HCT116 (cell line): ENCODE measurements at places on chromosomes 4 and X.

DNA sequence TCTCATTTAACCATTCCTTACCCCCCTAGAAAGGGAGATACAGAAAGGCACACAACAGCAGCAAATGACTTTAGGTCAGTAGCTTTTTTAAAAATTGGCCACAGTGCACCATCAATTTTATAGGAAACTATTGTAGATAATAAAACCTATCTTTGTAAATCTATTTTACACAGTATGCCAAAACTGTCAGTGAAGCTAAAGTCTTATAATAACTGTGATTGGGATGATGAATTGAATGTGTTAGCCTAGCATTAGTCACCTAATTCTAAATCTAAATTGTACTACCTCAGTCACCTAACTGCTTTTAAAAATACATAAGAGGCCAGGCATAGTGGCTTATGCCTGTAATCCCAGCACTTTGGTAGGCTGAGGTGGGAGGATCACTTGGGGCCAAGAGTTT lies 44.2 kb downstream of the SH3RF1 start:
- no peak overlapping the region for H3K4me3 ChIP-seq
- peak overlapping the region; percentile 95 for H3K27ac ChIP-seq
- H3K36me3 ChIP-seq, result 0 out of 2 replicates have a peak, but pooled peaks cover 4% of the 10 kb centered on the region
- DNase-seq, result no peak
- no peaks in the 10 kb centered on the region for H3K27me3 ChIP-seq
- H3K4me1 ChIP-seq, result peaks cover 91% of the 10 kb centered on the region

GRCh38 chr4:89765528-89765927 lies 71.4 kb downstream of the SNCA start:
- no peaks in the 10 kb centered on the region for H3K27me3 ChIP-seq
- no peak overlapping the region for H3K4me3 ChIP-seq
- H3K27ac ChIP-seq, result no peak overlapping the region
- H3K36me3 ChIP-seq, result no peaks in the 10 kb centered on the region
- no peak for DNase-seq

GRCh38 chr4:174697896-174698295 lies 131.2 kb downstream of the GLRA3 start:
- H3K36me3 ChIP-seq, result no peaks in the 10 kb centered on the region
- H3K4me1 ChIP-seq, result peaks cover 2% of the 10 kb centered on the region
- no peak overlapping the region for H3K27ac ChIP-seq
- no peak for DNase-seq

GRCh38 chr4:173501592-173502150 lies 28.4 kb downstream of the HAND2 start:
- no peak for DNase-seq
- no peaks in the 10 kb centered on the region for H3K36me3 ChIP-seq
- no peak overlapping the region for H3K4me3 ChIP-seq
- H3K27ac ChIP-seq, result no peak overlapping the region
- no peaks in the 10 kb centered on the region for H3K27me3 ChIP-seq

DNA sequence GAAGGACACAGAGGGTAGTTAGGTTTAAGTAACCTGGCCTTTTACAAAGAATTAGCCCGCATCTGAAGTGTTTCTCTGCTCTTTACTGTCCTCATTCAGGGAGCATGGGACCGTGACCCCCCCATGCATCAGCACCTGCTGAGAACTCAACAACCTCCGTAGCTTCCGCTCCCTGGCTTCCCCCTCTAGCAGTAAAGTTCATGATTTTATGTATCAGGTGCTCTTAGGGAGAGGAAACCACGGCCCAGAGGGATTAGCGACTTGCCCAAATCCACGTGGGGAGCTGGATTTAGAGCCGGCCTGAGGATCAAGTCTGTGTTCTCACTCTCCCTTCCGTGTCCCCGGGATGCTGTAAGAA lies 284.6 kb upstream of the GATB start:
- no peaks in the 10 kb centered on the region for H3K27me3 ChIP-seq
- no peaks in the 10 kb centered on the region for H3K36me3 ChIP-seq
- H3K4me3 ChIP-seq, result peak overlapping the region; percentile 49
- H3K4me1 ChIP-seq, result peaks cover 16% of the 10 kb centered on the region
- no peak overlapping the region for H3K27ac ChIP-seq
- no peak for DNase-seq
